ENCODE measurements at places on chromosomes 2 and 18.

DNA sequence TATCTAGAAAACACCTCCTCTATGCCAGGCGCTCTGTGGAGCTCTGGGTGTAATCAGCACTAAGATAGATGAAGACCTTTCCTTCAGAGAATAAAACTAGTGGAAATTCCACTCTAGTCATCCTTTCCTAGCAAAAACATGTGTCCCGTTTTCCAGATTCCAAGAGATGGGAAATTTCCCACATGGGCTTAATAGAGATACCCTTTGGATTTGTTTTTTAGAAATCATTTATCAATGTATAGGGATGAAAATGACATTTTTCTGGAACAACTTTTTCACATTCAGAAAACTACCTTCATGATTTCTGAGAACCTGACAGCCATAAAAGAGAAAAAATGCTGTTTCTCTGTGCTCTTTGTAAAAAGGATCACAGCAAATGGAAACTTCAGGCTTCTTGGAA lies 152.1 kb downstream of the NCKAP5 start:
- DNase-seq: no peak

DNA sequence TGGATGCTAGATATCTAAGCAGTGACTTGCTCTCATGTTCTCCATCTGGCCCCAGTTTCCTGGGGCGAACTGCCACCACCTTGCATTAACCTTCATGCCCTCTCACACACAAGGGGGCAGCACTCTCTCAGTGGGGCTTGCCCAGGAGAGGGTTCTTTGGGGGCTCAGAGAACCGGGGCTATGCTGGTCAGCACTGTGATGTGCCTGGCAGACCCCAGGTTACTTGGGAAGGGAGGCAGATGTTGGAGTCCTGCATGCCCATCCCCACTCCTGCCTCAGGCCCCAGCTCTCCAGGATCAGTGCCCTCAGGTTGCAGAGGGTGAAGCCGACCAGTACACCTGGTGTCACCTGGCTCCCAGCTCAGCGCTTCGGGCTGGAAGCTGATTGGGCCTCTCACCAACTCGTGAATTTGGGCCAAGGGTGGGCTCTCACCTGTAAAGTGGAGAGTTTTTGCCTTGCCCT lies 396.2 kb upstream of the HS6ST1 start:
- no peak for DNase-seq

- no peak for DNase-seq
Observed at GRCh38 chr18:32915516-32915915, 142.7 kb upstream of the KLHL14 start.

DNA sequence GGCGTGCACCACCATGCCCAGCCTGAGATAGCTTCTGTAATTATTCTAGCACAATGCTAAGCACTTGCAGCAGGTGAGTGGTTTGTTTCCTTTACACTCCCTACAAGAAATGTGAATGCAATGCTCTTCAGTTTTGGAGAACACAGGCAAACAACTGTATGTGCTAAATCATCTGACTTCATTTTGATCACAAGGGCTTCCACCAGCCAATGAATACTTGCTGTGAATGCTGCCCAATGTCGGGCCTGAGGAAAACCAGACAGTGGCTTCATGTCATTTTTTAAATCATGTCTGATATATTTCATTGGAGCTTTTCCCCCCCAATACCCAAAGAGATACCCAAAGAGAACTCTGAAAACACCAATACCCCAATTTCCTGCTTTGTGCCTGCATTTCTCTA lies 155.6 kb upstream of the XPO1 start:
- DNase-seq: no peak

Data from effector memory CD4-positive, alpha-beta T cell (primary cell).